ENCODE measurements at places on chromosomes 5 and 9. TPM values are rescaled to one million over a fixed set of nuclear protein-coding genes. Genes with fewer than 3 reads are reported as not detected.
A peak's percentile ranks its signal among the peaks of the same experiment; 100 is the strongest.

The STPG3 gene
- 0.46 TPM for total RNA-seq

GRCh38 chr5:62212648-62213047 lies 93.4 kb upstream of the KIF2A start:
- DNase-seq, result no peak

The XRCC4 gene
- 10.2 TPM for total RNA-seq

DNA sequence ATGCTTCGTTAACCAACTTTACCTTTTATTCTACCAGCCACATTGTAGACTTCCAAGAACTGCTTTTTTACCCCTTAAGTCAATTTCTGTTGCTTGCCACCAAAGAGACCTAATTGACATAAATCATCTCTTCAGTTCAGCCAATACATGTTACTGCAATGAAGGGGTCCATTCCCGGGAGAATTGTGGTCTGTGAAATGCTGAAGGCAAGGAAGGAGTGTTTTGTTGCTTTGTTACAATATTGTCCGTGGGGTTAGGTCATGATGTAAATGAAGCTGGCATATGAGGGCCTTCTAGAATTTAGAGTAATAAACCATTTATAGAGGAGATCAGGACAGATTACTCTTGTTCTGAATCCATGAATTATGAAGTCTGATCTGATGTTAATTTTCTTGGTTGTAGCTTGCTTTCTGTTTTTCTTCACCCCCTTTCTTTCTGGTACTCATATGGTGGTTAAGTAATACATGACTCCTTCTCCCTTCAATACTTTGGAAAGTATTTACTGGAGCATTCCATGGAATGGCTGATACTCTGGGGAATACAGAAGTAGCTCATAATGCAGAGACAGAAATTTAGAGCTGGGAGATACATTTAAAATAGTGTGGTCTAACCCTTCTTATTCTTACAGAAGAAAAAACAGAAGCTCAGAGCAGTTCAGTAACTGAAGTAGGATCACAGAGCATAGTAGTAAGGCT lies 297.0 kb upstream of the CLINT1 start:
- DNase-seq, result no peak

DNA sequence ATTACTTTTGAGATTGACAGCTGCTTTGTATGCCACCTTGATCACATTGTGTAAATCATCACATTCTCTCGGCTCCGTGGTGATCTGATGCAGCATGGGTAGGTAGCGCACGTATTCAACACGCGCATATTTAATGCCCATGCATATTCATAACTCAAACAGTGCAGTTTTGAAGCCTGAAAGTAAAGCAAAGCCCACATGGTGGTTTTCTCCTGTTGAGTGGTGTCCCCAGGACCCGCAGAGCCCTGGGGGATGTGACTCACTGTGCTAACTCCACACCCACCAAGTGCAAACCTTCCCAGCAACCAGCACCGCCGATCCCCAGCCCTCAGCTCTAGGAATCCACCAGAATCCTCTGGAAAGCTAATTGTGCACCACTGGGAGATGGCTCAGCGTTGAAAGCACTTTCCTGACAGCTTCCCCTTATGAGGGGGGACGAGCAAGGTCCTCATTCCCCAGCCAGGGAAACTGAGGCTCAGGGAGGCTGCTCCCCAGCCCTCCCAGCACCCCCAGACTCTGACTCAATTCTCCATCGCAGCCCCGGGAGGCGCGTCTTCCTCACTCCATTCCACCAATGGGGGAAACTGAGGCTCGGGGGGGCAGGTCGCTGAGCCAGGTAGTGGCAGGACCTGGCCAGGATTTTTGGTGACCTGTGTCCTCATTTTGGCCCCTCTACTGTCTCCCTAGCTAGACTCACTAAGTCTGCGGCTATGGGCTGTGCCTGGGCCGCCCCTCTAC lies 46.4 kb downstream of the SARDH start:
- peak; percentile 33 for DNase-seq

GRCh38 chr9:92463984-92464383 lies 18.3 kb downstream of the ASPN start:
- DNase-seq, result no peak

DNA sequence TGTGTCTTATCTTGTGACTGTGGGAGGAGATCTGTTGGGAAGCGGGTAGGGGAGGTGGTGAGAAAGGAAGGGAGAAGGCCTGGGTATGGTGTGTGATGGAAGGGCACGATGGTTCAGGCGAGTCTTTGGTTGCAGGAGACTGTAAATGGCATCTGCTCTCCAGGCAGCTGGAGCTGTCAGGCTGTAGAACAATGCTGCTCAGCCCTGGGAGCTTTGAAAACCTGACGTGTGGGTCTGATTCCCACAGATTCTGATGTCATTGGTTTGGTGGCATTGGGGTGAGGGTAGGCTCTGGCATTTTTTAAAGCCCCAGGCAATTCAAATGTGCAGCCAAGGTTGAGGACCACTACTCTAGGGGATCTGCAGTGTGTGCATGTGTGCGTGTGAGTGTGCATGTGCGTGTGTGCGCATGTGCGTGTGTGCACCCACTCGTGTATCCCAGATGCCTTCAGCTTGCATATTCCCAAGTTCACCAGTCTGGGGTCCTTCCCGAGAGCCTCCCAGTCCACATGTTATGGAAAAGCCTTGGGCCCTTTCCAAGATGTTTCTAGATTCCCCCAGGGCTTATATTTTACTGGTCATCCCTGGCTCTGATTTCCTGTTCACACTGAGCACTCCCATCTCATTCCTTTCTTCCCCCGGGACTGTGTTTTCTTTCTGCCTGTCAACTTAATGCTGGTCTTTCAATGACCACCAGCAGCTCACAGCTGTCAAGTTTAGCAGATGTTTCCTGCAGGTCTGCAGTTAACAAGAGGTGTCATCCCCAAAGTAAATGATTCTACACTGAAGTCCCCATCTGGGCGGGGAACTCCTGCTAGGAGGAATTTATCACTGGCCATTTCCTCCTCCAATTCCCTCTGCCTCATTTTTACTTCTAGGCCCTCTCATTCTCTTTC lies 34.0 kb downstream of the BOD1 start:
- DNase-seq, result no peak

DNA sequence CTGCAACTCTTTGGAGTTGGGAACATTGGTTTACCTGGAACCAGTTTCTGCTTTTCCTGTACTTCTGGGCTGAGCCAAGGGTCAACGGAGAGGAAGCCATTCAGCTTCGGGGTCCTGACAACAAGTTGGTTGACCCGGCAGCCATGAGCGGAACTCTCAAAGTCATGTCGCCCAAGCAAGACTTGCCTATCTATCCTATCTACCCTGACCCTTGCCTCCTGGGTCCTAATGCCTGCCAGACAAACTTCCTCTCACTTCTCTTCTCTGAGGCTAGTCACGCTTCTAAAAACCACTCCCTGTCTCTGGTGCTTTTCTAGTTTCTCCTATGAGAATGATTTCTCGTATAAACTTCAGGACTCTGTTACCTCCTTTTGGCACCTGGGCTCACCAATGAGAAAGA lies 44.7 kb upstream of the CRHBP start:
- DNase-seq, result no peak

Measured in PC-9 (cell line).